ENCODE measurements at places on chromosomes 1 and 21.

DNA sequence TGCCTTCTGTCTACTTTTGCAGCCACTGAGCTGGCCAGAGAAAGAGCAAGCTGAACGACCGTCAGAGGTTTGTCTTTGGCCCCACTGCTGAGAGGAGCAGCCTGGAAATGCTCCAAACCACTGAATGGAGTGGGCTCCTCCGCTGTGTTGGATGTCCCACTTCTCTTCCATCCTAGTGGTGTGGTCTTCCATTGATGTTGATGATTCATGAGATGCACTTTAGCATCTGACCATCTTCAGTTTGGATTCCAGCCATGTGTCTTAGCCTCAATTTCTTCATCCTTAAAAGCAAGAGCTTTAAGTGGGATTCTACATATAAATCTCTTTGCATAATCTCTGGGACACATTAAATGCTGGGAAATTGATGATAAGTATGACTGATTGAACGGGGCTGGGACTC is 276.9 kb downstream of the SIPA1L2 start:
- no peak for DNase-seq

DNA sequence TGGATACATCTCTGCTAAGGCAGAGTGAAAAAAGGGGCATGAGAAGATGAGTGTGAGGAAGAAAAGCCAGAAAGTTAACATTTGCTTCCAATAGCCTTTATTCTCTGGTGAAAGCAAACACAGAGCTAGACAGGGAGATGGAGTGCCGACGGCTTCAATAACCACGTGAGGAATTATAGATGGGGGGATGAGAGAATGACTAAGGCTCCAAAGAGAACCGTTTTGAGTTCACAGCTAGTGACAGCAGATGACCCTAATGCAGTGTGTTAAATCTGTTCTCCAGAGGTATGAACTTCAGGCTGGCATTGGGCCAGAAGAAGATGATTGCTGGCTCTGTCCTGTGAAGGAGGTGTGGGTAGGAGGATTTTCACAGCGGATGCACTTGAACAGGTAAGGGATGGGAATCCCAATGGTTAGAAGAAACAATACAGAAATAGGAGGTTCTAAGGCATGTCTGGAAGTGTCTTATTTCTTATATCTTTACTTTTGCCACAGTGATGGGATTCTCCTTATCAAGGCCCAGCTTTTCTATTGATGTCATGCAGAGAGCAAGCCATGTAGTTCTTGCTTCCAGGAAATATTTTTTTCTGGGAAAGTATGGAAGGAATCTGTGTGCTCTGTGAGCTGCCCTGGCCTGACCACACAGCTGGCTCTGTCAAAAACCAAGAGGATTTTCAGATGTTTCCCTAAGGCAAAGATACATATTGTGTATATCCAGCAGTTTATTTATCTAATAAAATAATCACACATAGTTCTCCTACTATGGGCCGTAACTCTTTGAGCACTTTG is 573.8 kb downstream of the LTN1 start:
- no peak for DNase-seq

DNA sequence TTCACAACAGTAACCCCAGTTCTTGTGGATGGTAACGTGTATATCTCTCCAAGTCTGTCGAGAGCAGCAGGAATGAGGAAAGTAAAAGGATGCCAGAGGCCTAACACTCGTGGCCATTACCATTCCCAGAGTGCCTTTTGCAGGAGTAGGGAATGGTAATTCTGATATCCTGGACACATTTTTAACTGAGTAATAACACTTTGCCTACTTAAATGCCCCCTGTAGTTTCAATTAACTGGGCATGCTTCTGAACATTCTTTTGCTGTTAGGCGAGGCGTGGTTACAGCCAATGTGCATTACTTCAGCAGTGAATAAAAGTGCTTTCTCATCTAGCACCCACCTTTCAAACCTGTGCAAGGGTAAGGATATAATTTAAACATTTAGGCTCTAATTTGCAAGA is 258.5 kb upstream of the ADGRL2 start:
- DNase-seq, result no peak

DNA sequence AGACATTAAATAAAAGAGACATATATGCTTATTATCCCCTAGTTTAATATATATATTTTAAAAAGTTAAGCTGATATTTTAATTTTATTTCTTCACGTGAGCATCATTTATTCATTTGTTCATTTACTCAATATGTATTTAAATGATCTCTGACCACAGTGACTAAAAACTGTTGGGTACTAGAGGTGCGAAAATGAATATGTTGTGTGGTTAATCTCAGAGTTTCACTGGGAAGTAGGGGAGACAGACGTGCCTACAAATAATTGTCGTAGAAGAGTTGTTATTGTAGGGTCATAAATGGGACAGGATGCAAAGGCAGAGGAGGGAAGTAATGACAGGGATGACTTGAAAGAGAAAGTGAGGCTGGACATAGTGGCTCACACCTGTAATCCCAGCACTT is 213.0 kb upstream of the CACYBP start:
- no peak for DNase-seq

GRCh38 chr1:64194168-64195080 is 9.0 kb upstream of the UBE2U start:
- DNase-seq, result peak; percentile 5

GRCh38 chr1:5765483-5765882 is 226.7 kb downstream of the NPHP4 start:
- DNase-seq, result no peak

- DNase-seq, result no peak
Measured at GRCh38 chr1:54805981-54806381, 4.9 kb upstream of the TTC22 start.

- no peak for DNase-seq
Measured at GRCh38 chr1:61709908-61710289, 15.0 kb downstream of the TM2D1 start.

DNA sequence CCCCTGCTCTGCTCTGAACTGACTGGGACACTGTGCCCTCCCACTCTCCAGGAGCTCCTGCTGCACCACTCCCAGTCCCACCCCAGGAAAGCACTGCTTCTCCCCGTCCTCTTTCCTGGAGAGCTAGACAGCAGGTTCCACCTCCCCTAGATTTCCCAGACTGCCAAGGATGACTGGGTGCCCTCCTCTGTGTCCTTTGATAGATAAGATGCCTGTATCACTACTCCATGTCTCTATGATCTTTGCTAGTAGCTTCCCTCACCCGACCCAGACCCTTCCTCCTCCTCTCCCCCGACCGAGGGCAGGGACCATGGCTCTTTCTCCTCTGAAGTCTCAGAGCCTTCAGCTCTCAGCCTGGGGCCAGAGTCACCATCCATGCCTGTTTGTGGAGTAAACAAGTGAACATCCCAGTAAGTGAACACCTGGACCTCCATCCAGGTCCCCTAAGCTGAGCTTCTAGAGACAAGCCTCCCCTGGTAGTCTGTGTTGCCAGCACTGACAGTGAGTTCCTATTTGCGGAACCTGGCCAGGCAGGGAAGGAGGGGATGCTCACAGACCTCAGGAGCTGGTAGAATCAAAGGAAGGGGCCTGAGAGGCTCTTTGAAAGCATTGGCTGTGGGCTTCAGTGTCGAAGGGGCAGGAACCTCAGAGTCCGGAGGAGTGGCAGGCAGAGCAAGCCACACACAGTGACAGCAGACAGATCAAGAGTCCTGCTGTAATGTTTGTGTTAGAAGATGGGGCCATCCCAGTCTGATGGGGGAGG is 104.0 kb downstream of the PAX7 start:
- no peak for DNase-seq

DNA sequence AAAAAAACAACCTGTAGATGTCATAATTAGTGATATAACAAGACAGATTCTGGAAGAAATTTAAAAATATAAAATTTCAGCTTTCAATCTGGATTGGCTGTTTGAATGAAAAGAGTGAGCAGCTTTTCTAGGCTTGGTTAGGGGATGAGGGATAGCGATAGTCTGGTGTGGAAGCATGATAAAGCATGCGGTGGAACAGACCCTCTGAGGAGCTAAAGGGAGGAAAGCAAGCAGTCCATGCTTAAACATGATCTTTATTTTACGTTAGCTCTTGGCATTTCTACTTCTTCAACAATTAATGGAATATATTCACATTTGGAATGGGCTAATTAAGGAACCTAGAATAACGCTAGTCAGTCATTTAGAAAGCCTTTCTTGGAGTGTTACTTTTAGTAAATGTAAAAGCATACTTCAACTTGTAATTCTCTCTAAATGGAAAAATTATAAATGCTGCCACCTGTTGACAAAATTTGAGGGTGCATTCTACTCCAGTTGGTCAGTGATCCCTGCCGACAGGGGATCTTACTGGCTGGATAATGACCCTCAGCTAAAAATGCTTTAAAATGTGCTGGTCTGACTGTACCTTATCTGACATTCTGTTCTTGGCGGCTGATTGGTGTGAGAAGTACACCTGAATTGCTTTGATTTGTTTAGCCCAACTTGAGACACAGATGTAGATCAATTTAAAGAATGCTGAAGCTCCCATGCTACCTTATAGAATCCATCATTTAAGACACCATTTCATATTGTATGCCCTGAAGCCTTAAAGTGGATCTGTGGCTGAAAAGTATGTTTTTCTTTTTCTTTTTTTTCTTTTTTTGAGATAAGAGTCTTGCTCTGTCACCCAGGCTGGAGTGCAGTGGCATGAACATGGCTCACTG is 61.2 kb downstream of the AK4 start:
- DNase-seq, result no peak

GRCh38 chr1:188169971-188170370 is 1341.2 kb downstream of the PLA2G4A start:
- DNase-seq, result no peak

DNA sequence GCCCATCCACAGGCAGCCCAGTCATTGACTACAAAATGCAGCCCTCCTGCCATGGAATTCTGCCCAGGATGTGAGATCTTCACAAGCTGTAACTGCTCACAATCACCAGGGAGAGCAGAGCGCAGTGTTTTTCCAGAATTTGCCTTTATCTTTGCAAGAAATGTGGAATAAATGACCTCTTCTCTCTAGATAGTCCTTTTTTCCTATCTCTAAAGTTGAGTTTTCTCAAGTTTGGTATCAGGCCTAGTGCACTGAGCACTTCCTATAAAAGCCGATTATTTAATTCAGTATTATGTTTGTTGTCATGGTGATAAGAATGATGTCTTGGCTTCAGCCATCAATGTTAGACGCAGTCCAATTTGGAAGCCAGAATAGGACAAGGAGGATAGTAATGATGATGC is 246.9 kb upstream of the IRF2BP2 start:
- no peak for DNase-seq

DNA sequence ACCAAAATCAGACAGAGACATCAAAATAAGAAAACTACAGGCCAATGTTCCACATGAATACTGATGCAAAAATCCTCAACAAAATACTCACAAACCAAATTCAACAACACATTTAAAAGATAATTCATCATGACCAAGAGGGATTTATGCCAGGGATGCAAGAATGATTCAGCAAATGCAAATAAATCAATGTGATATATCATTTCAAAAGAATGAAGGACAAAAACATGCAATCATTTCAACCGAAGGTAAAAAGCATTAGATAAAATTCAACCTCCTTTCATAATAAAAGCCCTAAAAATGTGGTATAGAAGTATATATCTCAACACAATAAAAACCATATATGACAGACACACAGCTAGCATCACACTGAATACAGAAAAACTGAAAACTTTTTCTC is 81.5 kb upstream of the LYPLAL1 start:
- no peak for DNase-seq

- DNase-seq, result no peak
Measured at GRCh38 chr1:225451340-225451739, 23.5 kb upstream of the LBR start.

GRCh38 chr1:20903437-20903836 is 116.3 kb upstream of the HP1BP3 start:
- DNase-seq, result no peak

- peak; percentile 13 for DNase-seq
Measured at GRCh38 chr1:54810153-54810942, 9.2 kb upstream of the TTC22 start.

GRCh38 chr1:183002797-183003196 is 20.4 kb upstream of the LAMC1 start:
- no peak for DNase-seq

DNA sequence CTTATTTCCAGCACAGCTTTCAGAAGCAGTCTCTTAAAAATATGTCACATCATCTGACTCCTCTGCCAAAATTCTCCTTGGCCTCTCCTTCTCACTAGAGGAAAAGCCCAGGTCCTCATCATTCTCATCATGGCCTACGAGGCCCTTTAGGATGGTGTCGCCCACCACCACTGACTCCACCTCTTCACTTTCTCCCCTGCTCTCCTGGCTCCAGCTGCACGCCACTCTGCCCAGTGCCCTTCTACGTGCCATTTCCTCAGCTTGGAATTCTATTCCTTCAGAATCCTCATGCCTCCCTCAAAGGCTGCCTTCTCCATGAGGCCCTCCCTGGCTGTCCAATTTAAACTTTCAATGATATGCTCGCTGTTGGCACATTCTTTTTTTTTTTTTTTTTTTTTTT is 25.3 kb upstream of the BTG2 start:
- no peak for DNase-seq

- no peak for DNase-seq
Measured at GRCh38 chr21:41124641-41125201, 43.2 kb upstream of the BACE2 start.

DNA sequence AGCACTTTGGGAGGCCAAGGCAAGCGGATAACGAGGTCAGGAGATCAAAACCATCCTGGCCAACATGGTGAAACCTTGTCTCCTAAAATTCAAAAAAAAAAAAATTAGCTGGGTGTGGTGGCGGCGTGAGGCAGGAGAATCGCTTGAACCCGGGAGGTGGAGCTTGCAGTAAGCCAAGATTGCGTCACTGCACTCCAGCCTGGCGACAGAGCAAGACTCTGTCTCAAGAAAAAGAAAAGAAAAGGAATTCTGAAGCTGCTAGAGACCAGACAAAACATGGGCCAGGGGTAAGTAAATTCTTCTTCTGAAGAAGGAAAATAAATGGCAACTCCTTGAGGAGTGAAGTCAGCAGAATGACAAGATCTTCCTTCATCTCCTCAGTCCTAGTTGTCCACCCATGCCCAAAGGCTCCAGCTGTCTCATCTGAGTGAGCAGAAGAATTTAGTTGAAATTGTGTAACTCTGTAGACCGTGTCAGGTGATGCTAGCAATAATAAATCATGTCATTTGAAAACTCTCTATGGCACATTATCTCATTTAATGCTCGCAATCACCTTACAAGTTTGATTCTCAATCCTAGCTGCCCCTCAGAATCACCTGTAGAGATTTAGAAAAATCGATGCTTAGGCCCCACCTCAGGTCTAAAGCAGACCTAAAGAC is 14.3 kb downstream of the PDZK1 start:
- DNase-seq, result no peak

DNA sequence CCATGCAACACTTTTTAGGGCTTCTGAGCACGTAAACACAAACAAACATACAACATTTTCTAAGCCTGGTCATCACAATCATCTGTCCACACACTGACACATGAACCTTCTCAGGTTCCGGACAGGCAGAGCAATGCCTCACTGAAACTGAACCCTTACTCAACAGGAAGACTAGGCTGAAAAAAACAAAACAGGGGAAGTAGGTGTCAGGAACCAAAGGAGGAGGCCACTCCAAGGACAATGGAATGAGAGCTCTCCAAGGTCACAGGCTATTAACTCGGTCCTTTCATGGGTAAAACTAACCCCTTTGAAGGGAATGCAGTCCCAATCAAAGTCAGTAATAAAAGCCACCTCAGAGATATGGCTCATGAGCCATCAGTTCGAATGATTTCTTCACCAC is 76.6 kb downstream of the FAM78B start:
- DNase-seq, result no peak

- no peak for DNase-seq
Measured at GRCh38 chr1:155177192-155177917, 3.7 kb downstream of the TRIM46 start.
